Esophagus squamous epithelium (tissue), 5 donors: ENCODE measurements at places on chromosomes 7 and 10. TPM values are rescaled to one million over a fixed set of nuclear protein-coding genes. Genes with fewer than 3 reads are reported as not detected.

DNA sequence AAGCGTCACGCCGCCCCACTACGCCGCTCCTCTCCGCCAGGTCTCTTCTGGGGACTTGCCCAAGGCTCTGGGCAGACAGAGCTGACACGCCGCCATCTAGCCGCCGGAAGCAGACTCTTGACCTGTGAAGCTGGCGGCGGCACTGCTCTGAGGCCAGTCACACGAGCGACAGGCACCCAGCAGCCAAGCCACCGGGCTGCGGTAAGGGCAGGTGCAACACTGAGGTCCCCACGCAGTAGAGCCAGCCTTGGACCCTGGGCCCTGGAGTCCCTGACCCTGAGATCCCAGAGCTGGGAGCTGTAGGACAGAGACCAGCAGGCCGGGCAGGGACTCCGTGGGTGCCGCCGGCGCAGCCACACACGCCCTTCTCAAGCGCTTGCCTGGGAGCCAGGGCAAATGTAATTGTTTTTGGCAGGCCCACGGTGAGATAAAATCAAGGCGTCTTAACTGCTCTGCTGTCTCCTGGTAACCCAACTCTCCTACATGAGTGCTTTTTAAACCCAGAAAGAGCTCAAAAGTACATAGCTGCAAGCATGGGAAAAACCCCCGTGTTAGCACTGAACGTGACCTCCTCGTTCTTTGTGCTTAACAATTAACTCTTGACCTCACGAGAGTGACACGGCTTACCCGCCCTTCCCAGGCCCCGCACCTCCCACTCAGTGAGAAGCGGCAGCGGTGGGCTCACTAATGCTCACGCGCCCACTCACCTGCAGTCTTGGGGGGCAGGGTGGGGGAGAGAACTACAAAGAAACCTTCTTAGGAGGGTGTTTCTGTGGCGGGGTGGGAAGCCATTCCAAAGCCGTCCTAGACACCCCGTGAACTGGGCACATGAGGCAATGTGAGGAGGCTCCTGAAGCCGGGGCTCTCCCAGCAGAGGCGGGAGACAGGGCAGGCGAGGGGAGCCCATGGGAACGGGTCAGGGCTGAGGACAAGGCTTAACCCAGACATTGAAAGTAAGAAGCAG, 8.5 kb downstream of the GPER1 start:
- DNase-seq = no peak

- no peak for DNase-seq
These were observed 1011.2 kb downstream of the KCNMA1 start for GRCh38 chr10:76626386-76626785.

The UPF2 gene
- 15.8 TPM for total RNA-seq

The NEUROD6 gene
- not detected for total RNA-seq

GRCh38 chr7:23471106-23471859, 992 bp upstream of the IGF2BP3 start:
- DNase-seq = no peak

- no peak for DNase-seq
These were observed 174.6 kb downstream of the CCDC3 start for GRCh38 chr10:12826800-12827372.
